Chondrocyte (in vitro differentiated cells): ENCODE measurements at places on chromosomes 6 and 20.

GRCh38 chr20:50335105-50335504 is 144.5 kb downstream of the CEBPB start:
- H3K27ac ChIP-seq = no peak overlapping the region
- H3K27me3 ChIP-seq = no peaks in the 10 kb centered on the region
- DNase-seq = peak; percentile 0

DNA sequence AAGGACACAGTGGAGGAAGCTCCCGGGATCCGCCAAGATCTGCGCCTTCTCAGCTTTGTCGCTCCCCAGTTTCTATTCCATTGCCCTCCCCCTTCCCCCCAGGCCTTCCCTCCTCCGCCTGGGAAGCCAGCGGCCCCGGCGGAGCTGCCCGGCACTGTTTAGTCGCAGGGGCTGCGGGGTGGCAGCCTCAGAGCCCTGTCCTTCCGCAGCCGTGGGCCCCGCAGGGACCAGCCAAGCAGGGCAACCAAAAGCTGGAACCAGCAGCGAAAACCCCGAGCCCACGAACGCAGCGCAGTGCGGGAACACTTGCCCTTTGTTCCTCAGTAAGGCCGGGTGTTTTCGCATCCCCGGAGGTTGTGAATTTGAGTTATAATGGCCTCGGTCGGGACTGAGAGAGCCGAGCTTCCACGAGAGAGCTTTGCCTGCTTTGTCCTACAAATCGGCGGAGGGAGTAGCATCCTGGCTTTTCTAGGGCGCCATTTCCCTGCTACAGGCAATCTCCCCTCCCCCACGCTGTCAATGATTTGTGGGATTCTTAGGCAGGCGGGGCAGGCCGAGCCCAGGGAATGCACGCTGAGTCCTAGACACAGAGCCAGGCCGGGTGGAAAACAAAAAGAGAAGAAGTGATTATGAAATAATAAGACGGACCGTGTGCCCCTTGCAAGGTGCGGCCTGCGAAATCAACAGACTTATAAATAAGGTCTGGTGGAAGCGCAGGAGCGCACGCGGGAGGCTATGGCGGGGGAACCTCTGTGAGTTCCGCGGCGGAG is 4.0 kb upstream of the TUBB2B start:
- H3K4me1 ChIP-seq = peaks cover 46% of the 10 kb centered on the region
- H3K27me3 ChIP-seq = no peaks in the 10 kb centered on the region
- no peak for DNase-seq
- peak overlapping the region; percentile 83 for H3K4me3 ChIP-seq
- H3K27ac ChIP-seq = peak overlapping the region; percentile 86

- H3K27ac ChIP-seq = no peak overlapping the region
- H3K27me3 ChIP-seq = no peaks in the 10 kb centered on the region
- peaks cover 6% of the 10 kb centered on the region for H3K36me3 ChIP-seq
- DNase-seq = no peak
- no peaks in the 10 kb centered on the region for H3K4me1 ChIP-seq
- H3K4me3 ChIP-seq = no peak overlapping the region
These were observed 119.9 kb upstream of the ASCC3 start for GRCh38 chr6:101001012-101001411.

- H3K27ac ChIP-seq = no peak overlapping the region
- DNase-seq = no peak
- H3K4me1 ChIP-seq = peaks cover 3% of the 10 kb centered on the region
- H3K36me3 ChIP-seq = peaks cover 15% of the 10 kb centered on the region
- no peak overlapping the region for H3K4me3 ChIP-seq
- H3K27me3 ChIP-seq = no peaks in the 10 kb centered on the region
These were observed 47.7 kb upstream of the PLN start for GRCh38 chr6:118500130-118501015.
